ENCODE measurements at places on chromosomes 5 and 9.

DNA sequence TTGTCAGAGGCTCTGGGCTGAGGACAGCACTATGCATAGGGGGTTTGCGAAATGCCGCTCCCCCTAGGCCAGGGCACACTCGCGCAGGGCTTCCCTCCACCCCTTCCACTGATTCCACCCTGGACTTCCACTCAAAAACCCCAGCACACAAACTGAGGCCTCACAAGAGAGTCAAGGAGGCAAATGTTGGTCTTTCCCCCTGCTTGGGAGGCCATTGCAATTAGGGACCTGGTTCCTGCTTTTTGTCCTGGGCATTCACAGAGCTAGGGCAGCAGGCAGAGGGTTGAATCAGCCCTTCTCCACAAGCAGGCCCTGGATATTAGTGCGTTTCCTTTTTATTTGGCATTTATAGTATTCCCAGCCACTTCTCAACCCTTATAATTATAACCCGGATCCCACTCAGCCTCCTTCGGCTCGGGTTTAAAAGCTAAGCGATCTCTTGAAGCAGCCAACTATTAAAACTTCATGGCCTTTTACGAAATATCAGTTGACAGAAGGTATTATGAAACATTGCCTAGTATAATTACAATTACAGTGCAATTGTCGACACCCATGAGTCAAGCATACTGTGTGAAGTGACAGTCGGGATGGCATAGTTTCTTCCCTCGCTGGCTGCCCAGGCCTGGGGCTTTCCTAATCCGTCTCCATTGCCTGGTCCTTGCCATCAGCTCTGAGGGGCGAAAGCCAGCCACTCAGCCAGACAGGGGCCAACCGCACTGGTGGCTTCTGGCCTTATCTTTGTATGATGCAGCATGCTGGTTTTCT is 285.5 kb upstream of the MAP3K1 start:
- no peak for DNase-seq

- no peak for DNase-seq
Measured at GRCh38 chr5:143652108-143652700, 159.8 kb upstream of the HMHB1 start.

GRCh38 chr5:33379757-33380156 is 61.0 kb upstream of the TARS1 start:
- DNase-seq = no peak

GRCh38 chr5:34889394-34889793 is 25.9 kb downstream of the RAD1 start:
- no peak for DNase-seq

DNA sequence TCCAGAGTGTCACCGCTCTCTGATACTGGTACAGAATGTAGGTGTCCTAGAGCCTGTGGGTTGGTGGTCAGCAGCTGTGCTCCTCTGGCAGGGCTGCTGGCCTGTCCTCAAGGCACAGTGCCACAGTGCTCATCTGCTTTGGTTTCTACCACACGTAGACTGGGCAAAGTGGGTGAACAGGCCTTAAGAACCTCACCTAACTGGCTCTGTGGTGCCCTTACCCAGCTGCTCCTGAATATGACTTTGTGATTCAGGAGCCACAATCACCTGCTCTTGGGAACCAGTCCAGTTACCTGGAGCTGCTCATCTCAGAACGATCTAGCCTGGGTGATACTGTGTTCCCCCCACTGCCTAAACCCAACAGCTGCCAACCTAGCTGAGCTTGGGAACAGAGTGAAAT is 6.4 kb downstream of the NOP16 start:
- no peak for DNase-seq

DNA sequence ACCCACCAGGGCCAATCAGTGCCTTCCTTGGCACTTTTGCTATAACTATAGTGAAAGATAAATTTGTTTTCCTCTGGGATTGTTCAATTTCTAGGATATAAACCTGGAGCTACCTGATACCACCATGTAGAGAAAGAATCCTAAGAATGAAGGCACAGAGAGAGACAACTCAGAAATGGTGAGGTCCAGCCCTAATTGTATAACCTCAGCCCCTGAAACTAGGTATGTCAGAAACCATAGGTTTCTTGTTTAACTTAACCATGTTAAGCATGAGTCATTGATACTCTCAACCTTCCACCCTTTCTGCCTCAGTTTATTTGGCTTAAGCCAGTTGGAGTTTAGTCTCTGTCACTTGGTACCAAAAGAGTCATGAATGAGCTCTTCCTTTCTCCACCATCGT is 4.6 kb upstream of the SPZ1 start:
- no peak for DNase-seq
